SHP77 (cell line): ENCODE measurements at places on chromosomes 1 and 21.

- DNase-seq = no peak
Measured at GRCh38 chr1:41353744-41354143, 7.5 kb upstream of the FOXO6 start.

GRCh38 chr1:59482986-59483385, 186.1 kb downstream of the FGGY start:
- DNase-seq = no peak

- no peak for DNase-seq
Measured at GRCh38 chr1:55520861-55521260, 305.7 kb upstream of the USP24 start.

DNA sequence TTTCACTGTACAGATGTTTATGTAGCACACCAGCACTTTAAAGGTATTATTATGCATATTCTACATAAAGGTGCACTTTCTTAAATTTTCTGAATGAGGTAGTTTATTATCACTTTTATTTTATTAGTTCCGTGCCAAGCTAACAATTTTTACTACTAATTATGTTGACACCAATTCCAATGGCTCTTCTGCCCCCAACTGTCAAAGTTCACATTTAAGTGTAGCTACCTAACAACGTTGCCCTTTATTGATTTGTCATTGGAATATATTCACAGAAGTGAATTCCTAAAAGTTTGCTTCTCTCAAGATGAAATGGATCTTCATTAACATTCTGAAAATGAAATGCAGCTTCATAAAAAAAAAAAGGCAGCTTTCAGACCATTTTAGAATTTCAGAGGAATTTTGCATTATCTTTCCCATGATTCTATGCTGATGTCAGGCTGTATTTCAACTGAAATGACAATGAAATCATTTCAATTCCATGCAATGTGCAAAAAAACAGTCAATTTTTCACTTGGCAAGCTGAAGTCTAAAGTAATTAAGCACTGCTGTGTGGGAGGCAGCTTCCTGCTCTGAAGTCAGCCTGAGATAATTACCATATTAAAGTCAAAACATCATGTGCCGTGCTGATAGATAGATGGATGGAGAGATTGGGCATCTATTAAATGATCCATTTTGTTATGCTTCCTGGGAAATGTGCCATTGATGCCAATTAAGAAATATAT, 229.2 kb downstream of the TTLL7 start:
- DNase-seq = no peak

DNA sequence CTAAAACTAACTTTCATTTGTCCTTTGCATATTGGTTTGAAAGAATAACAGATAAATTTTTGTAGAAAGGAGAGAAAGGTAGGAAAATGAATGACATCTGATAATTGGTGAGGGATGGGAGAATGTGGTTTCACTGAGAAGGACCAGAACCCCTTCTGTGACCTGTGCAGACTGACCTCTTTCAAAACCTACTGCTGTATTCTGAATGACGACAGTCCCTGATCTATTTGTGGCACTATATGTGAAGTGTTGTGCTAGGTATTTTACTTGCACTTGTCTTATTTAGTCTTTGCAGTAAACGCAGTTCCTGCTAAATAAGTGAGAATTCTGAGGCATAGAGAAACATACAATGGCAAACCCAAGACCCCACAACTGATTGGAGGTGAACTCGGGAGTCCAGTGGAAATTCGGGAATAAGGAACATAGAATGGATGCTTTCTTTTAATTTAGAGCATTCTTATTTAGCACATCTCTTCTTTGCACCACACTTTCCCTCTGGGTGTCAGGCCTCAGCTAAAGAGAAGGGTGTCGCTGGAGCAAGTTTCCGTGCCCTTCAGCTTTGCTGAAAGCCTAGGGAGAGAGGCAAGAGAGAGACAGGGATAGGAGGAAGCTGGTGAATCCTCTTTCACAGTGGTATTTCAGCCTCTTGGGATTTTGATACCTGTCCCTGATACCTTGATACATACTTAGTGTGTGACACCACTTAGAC, 230.2 kb downstream of the PAPPA2 start:
- no peak for DNase-seq

DNA sequence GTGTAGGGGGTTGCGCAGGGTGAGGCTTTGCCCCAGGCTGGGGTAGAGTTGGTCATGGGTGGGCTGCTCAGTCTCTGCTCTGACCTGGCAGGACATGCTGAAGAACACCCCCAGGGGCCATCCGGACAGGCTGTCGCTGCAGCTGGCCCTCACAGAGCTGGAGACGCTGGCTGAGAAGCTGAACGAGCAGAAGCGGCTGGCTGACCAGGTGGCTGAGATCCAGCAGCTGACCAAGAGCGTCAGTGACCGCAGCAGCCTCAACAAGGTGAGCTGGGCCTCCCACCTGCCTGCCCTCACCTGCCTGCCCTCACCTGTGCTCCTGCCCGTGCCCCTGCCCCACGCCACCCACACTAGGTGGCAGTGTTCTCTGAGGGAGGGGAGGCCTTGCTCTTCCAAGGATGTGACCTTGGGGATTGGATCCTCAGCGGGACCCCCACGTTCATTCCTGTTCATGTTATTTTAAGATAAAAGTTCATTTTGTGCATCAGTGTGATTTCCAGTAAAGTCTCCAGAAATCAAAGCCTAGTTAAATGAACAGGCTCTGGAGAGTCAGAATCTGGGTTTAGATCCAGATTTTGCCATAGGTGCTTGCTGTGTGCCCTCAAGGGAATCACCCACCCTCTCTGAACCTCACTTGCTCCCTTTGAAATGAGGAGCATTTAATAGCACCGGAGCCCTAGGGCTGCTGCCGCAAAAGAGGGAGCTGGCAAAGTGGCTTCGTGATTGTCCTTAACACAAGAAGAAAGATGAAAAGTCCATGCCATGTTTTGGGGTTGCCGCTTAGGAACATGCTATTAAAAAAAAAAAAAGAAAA, 87.9 kb downstream of the ARHGEF10L start:
- DNase-seq = no peak

DNA sequence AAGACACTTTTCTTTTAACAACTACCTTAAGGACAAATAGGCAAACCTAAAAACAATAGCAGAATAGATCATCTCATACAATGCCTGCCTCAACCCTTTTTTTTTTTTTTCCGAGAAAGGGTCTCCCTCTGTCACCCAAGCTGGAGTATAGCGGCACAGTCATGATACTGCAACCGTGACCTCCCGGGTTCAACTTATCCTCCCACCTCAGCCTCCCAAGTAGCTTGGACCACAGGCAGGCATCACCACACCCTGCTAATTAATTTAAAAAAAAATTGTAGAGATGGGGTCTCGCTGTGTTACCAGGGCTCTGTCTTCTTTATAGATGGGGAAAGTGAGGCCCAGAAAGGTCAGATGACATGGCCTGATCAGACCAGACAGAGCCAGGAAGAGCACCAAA, 7.9 kb downstream of the SH3BGRL3 start:
- DNase-seq = no peak

GRCh38 chr1:4396551-4396950, 257.9 kb upstream of the AJAP1 start:
- no peak for DNase-seq

GRCh38 chr21:38282921-38283320, 26.1 kb downstream of the KCNJ15 start:
- DNase-seq = no peak

DNA sequence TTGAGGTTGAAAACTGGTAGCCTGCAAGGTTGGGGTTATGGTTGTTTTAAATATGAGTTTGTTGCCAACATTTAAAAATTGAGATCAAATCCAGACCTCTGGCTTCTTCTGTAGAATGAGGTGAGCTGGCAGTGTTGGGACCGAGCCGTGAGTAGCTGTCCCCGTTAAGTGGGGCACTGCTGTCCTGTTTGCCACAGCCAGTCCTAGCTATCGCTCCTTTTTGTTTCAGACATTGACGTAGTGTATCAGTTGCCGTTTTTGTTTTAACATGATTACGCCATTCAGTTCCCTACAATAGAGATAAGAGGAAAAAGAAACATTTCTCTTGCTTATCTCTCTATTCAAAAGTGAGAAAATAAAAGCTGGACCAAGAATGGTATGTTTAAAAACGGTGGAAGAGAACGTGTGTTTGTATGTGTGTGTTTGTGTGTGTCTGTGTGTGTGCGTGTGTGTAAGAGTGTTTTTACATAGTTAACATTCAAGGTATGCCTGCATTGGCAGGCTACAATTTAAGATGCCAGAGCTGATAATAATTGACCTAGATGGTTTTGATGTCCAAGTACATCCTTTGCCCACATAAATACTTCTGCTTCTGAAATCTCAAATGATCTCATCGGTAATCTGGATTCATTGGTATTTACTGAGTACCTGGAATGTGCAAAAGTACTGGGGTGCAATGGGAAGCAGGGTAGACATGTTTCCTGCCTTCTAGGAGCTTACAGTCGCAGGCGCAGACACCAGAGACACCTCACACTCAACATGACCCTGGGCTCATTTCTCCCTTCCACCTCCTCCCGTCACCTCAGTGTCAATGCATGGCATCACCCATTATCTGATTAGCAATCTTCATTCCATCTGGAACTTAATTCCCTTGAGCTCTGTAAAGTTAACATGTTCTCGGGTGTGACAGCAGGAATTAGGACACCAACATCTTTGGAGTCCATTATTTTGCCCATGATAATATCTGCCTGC, 65.8 kb downstream of the HUNK start:
- no peak for DNase-seq

DNA sequence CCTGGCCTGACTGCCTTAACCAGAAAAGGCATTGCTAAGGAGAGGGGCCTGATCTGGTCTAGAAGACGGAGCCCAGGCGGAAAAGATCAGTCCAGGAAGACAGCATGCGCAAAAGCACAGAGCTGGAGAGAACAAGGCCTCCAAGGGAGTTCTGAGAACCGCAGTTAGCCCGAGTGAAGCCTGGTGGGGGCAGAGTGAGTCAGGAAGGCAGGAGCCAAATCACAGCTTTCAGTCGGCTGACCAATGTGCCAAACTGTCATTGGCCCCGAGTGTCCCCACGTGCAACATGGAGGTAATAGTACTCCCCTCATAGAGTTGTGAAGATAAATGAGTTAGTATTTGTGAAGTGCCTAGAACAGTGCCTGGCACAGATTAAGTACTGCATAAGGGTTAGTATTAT, 1.2 kb upstream of the TSPAN2 start:
- no peak for DNase-seq

DNA sequence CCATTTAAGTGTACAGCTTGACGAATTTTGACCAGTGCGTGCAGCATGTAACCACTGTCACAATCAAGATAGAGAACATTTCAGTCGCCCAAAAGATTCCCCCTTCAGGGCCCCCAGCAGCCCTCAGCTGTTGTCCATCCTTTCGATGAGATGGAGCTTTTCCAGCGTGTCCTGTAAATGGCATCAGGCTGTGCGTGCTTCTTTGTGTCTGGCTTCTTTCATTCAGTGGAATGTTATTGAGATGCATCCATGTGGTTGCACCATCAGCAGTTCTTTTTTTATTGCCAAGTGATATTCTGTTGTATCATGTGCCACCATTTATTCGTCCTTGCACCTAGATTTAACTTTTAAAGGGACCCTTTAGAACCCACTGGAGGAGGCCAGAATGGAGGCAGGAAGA, 21.9 kb downstream of the UBE2Q1 start:
- no peak for DNase-seq

DNA sequence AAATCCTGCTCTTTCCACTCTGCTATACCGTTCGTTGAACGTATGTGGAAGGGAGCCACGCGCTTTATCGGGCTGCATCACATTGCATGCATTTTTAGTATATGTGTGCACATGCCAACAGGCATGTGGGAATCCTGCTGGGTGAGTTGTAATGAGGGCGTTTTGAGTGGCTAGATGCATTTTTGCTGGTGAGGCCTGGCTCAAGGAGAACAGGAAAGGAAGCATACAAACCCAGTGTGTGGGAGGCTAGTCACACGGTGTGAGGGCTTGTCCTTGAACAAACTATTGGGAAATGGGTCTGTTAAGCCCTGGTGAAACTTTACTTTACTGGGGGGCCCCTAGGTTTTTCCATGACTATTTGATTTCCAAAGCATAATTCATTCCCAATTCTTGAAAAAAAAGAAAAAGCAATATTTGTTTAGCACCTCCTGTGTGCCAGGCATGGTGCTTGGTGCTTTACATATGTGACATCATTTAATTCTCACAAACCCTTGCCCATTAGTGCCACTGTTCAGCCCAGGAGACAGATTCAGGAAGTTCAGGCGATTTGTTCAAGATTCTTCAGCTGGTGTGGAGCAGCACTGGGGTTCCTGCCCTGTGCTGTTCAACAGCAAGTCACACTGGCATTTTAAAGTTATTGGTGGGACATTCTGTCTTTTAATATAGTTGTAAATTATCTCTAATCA, 25.6 kb upstream of the JUN start:
- DNase-seq = no peak
